Gastrocnemius medialis (tissue), 4 donors: ENCODE measurements at places on chromosomes 3 and 15.

DNA sequence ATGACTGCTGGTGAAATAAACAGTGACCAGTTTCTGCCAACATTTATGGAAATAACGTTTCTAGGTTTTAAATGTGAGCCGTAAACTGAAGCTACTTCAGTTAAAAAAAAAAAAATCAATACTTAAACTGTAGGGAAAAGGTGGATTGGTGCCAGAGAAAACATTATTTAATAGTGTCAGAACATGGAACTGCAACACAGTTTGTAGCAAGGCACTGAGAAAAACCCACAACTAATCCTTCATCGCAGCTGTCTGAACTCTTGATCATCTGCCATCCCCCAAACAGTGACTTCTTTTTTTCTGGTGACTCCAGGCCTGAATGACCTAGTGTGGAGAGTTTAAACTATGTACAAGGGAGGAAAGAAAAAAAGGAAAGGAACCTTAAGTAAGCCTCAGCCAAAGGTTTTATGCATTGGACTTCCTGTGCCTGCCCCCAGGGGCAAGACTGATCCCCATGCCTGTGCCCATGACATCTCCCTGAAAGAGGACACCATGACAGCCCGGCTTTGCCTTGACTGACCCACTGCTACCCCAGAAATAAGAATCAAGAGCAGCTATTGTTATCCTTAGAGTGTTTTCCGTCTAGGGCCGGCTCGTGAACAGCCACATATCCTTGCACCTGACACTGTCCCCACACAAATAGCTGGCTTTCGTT lies 33.1 kb downstream of the CRTAP start:
- DNase-seq: no peak

- DNase-seq: no peak
These were observed 135.2 kb upstream of the BCL6 start for GRCh38 chr3:187880441-187880840.

- DNase-seq: no peak
These were observed 63.8 kb downstream of the ATP1B3 start for GRCh38 chr3:141940194-141940776.

- no peak for DNase-seq
These were observed 107.4 kb upstream of the IL12A start for GRCh38 chr3:159881208-159881607.

DNA sequence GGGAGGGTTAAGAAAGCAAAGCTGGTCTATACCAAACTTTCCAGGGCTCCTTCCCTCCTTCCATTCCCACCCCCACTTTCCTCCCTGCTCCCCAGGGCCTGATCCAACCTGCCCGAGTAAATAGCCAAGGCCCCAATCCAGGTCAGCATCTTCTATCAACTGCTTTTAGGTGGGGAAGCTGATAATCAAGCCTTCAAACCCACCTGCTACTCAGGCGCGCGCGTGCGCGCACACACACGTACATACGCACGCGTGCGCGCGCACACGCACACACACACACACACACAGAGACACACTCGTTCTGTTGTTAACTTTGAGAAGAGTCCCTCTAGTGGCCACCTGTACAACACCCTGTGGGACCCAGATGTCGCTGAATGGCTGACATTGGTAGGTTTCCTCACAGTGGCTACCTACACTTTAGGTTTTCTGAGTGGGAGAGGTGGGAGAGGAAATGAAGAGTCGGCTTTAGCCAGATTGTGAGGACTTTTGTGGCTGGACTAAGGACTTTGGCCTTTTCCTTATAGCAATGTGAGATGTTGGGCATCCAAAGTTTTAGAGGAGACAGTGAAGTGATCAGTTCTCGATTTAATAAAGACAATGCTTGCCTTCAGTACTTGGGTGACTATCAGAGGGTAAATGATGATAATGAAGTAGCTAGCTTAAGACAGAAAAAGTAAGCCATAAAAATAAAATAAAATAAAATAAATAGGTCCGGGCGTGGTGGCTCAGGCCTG lies 179.9 kb upstream of the C2CD4B start:
- DNase-seq: no peak

DNA sequence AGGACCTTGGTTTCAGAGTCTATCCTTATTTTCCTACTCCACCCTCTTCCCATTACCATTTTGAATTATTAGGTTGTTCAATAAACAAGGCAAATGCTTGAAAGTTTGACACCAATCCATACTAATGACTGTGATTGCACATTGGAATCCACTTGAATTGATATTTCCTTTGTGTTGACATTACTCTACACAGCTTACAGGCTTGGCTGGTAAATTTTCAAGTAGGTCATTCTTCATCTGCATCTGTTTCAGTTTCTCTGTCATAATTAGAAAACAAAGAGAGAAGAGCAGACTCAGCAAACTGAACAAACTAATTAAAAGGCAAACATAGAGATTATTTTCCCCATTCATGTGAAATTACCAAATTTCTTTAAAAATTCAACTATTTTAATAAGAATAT lies 732.9 kb upstream of the BCHE start:
- no peak for DNase-seq

DNA sequence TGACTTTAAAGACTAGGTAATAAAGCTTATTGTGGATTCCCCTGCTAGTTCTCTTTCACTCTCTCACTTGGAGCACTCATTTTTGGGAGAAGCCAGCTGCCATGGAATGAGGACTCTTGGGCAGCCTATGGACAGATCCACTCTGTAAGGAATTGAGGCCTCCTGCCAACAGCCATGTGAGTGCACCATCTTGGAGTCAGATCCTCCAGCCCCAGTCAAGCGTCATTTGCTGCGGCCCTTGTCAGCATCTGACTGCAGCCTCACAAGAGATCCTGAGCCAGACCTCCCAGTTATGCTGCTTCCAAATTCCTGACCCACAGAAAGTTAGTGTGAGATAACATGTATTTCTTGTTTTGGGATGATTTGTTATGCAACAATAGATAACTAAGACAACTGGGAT lies 101.9 kb downstream of the SEMA6D start:
- no peak for DNase-seq

DNA sequence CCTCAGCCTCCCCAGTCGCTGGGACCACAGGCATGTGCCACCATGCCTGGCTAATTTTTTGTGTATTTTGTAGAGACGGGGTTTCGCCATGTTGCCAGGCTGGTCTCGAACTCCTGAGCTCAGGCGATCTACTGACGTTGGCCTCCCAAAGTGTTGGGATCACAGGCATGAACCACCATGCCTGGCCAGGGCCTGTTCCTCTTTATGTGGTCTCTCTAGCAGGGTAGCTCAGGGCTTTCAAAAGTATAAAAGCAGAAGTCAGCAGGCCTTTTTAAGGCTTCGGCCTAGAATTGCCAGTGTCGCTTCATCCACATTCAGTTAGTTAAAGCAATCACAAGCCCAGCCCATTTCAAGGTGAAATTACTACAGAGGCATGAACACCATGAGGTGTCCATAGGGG lies 7.6 kb downstream of the VHL start:
- DNase-seq: no peak

DNA sequence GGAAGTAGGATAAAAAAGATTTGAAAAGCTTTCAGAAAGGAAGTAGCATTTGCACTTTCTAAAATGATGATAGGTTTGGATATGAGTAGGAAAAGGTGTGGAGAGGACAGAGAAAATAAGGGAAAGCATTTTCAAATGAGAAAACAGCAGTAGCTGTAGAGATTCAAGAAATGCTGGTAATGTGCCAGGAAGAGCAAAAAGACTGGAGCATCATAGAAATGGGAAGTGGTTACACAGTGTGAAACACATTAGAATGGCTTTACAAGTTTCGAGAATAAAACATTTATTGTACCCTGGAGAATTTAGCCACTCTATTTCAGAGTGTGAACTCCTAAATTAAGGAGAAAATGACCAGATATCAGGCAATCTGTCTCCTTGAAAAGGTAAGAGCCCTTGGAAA lies 108.3 kb upstream of the CHL1 start:
- no peak for DNase-seq

GRCh38 chr15:63085289-63085688 lies 36.4 kb upstream of the LACTB start:
- DNase-seq: no peak

GRCh38 chr3:17143893-17144664 lies 259.3 kb downstream of the PLCL2 start:
- DNase-seq: no peak

GRCh38 chr3:124277144-124277890 lies 285.4 kb upstream of the ROPN1 start:
- no peak for DNase-seq

DNA sequence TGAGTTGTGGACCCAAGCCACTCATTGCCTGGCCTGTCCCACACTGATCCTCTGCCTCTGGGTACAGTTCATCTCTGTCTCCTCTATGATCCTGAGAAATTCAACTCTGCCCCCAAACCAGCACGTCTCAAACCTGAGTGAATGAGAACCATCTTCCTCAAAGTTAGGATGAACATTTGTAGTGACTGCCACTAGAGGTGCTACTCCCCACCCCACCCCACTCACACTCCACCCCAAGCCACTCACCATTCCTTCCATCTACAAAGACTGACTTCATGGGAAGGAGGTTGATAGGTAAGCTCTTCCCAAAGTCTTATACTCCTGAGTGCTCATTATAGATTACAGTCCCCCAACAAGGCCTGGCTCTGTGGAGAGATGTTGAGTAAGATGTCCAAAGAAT lies 43.8 kb downstream of the NEK10 start:
- no peak for DNase-seq

DNA sequence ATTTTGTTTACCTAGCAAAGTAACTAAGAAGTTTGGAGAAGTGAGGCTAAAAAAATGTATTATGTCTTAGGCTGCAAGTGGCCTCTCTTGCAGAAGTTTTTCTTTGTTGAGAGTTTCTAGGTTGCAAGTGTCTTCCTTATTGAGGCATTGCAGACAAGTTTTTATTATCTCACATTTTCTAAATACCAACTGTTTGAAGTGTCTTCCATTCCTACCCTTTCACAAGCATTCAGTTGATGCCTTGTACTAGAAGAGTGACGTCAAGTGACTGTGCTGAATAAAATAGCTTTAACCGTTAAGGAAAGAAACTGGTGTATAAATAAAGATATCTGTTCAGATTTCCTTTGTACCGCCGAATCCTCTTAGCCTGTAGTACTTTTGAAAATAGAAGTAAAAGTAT lies 123.3 kb downstream of the ALCAM start:
- no peak for DNase-seq

DNA sequence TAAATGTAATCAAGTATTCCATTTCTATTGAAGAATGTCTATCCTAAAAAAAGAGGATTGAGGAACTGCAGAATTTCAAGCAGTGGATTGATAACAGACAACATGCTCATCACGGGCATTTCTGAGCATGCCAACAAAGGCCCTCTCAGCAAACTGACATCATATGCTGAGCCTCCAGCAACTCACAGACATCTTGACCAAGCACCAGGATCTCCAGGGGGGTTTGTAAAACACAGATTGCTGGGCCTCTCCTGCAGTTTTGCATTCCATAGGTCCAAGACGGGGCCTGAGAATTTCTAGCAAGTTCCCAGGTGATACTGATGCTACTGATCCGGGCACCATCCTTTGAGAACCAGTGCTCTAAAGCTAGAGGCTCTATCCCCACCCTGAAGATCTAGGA lies 85.0 kb downstream of the FOXP1 start:
- DNase-seq: no peak

DNA sequence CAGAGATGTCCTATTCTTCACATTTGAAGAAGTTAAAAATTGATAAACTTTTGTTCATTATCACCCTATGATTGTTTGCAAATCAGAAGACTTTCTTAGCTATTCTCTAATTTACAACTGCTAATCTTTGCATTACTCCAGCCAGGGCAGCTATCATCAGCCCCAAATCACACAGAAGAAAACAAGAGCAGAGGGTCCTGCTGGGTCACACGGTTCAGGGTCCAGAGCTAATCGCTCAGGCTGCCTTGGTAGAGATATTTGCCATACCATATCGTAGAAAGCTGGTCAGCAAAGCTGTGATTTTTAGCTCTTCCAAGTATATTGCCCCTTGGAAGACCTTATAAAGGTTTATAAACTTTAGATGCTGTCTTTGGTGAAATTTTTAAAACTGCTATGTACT lies 181.4 kb downstream of the MAGI1 start:
- no peak for DNase-seq

- DNase-seq: peak; percentile 83
These were observed 370.4 kb upstream of the RGMA start for GRCh38 chr15:93459396-93459795.

DNA sequence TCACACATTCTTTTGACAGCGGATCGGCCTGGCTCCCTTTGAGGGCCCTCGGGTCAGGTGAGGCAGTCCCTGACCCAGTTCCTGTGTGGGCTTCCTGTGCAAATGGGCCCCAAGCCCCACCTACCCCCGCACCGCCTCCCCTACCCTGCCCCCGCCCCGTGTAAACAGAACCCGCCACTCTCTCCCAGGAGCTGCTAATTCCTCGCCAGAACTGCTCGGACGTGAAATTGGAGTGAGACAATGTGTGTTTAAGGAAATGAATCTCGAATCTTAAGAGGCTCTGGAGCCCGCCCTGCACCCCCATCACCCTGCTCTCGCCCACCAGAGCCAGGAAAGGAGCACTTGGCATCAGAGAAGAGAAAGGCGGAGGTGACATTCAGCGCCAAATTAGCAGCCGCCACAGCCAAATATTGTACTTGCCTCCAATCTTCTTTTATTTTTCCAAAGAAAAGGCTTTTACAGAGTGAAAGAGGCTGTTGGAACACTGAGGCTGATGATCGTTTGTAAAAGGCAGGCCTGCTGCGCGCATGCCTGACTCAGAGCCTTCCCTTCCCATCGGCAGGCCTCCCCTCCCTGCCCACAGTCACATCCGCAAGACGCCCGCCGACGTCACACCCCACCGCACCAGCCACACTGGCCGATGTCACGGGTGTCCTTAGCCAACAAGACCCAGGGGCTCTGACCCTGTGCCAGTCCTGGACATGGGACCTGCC lies 53.1 kb downstream of the CACNA2D2 start:
- DNase-seq: no peak

- no peak for DNase-seq
These were observed 234.0 kb downstream of the MYRIP start for GRCh38 chr3:40043444-40043755.

DNA sequence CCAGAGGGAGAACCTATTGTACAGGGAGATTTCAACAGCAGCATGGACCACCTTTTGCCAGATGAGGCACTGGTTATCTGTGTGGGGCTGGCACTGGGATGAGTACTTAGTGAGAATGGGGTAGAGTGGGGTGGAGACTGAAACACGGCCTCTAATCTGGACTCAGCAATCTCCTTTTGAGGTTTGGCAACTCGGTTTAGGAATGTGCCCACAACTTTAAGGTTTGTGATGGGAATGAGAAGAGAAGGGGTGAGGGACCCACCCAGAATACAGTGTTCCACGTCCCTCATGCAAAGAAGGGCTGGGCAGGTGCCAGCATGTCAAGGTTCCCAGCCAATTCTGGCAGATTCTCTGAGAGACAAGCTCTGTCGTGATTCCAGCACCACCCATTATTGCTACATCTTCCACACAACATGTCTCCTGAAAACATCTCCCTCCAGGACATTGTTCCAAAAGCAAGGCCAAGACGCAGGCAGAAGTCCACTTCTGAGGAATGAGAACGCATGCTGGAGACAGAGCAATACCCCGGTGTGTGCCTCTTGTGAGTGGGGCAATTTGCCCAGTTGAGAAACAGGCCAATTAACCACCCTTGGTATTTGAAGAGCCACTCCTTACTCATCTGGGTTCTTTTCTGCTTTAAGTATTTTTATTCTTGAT lies 37.5 kb upstream of the CCR4 start:
- peak; percentile 22 for DNase-seq

GRCh38 chr15:75921732-75922703 lies 18.3 kb downstream of the FBXO22 start:
- DNase-seq: peak; percentile 57
